GOT3 (cell line): ENCODE measurements at places on chromosomes 4 and X.
A peak's percentile ranks its signal among the peaks of the same experiment; 100 is the strongest.

DNA sequence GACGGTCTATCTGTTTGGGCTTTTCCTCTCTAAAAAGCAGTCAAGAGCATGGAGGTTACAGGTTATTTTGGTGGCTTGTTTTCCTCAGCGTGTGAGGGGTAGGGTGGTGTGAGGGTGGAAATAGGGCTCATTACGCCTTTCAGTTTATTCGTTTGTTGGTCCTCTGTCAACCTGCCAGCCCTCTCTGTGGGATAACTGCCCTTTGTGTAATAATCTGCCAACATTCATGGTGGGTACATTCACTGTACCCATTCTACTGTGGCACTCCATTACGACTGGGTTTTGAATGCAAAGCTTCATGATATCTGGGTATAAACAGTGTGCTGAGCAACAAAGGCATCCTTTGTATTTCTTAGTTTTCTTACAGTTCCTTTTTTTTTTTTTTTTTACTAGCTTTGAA, 136.4 kb downstream of the ADGRL3 start:
- DNase-seq = no peak

GRCh38 chr4:25535701-25536473, 119.8 kb upstream of the SLC34A2 start:
- DNase-seq = no peak

DNA sequence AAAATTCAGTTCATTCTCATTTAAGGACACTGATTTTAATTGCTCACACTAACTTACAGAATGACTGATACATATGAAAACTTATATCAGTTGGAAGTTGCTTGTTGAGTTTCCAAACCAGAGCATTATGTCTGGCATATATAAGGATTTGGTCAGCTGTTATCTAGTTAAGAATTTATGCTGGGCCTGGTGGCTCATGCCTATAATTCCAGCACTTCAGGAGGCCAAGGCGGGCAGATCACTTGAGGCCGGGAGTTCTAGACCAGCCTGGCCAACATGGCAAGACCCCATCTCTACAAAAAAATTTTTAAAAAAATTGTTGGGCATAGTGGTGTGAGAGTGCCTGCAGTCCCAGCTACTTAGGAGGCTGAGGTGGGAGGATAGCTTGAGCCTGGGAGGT, 73.1 kb downstream of the SPRY1 start:
- no peak for DNase-seq

GRCh38 chrX:78124307-78124706, 15.1 kb downstream of the TAF9B start:
- DNase-seq = no peak

DNA sequence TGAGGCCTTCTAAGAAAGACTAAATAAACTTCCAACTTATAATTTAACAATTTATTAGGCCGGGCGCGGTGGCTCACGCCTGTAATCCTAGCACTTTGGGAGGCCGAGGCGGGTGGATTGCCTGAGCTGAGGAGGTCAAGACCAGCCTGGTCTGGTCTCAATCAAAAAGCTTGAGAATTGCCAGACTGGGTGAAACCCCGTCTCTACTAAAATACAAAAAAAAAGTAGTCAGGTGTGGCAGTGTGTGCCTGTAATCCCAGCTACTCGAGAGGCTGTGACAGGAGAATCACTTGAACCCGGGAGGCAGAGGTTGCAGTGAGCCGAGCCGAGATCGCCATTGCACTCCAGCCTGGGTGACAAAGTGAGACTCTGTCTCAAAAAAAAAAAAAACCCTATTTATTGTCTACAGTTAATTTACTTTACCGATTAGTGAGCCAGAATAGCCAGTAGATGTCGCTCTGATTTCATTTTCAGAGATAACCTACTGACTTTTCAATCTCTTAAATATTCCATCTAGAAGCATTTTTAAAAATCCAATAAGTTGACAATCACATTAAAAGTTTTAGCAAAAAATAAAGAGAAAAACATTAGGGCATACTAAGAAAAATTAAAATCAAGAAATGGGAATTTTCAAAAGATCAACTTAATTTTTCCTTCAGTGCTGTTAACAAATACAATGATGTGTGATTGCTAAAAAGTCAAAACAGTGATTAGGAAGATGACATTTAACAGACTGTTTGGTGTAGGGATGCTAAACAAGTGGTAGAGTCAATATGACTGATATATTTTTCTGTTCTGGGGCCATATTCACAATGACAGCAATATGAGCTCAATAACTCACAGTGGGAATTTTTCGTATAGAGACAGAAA, 4.3 kb upstream of the SHROOM3 start:
- no peak for DNase-seq

DNA sequence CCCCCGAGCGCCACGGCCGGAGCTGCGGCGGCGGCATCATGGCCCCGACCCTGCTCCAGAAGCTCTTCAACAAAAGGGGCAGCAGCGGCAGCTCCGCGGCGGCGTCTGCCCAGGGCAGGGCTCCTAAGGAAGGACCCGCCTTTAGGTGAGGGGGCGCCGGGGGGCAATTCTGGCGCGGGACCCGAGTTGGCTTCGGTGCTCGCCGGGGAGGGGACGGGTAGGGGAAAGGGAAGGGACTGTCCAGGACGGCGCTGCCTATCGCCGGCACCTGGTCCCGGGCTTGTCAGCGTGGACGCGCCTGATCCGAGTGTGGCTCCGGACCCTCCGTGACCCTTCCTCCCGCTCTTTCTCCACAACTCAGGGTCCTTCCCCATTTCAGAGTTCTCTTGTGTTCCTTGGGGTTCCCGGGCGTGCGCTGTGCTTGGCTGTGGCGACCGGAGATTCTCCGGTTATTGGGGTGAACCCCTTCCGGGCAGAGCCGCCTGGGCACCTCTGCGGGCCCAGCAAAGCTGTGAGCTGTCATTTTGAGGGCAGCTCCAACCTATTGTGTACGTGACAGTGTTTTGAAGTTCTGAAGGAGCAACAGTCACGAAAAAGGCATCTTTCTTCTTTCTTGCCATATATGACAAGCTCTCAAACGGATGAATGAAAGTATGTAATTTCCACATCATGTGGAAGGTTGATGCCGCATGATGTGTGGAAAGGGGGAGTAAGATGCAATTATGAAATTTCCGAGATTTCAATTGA, 522 bp downstream of the FNIP2 start:
- DNase-seq = no peak

DNA sequence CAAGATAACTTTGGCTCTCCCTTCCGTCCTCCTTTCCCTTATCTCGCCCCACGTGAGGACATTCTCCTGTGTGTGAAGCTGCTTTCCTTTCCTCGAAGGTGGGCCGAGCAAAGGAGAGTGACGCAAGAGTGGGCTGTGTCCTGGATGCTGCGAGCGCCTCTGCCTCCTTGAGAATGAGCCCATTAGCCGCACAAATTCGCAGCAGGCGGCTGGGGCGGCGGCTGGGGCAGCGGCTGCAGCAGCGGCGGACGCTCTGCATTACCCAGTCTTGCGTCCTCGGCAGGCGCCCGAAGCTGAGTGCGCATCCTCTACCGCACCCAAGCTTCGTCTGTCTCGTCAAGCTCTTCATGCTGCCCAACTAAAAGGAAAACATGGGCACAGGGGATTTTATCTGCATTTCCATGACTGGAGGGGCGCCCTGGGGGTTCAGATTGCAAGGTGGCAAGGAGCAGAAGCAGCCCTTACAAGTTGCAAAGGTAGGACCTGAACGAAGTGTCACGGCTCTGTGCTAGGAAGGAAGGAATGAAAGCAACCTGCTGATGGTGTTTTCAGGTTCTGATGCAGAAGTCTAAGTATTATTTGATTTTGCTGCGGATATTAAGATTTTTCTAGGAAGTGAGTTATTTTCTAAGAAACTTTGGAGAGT, at the start of gene SYNPO2:
Gene SYNPO2 (plus strand): TSS at position 189 of the 646 bp plus-strand sequence. CDS start 183 bp downstream, at position 372.
- no peak for DNase-seq

DNA sequence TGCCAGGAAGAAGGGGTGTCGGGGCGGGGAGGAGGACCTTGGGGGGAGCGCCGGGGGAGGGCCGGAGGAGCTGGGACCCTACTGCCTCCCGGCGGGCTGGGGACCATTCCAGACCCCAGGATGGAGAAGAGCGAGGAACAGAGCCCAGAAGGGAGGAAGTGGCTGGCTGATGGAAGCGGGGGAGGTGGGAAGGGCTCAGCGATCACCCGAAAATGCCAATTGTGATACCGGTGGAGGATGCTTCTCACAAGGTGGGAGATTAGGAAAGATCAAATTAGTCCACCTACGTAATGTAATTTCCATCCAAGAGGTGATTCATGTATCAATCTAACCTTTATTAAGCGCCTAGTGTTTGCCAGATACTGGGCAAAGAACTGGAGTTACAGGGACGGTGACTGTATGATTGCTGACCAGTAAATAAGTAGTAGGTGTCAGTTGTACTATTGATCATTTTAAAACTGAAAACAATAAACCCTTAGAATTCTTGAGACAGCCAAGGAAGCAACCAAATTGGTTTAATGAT, 452 bp upstream of the RAI2 start:
- no peak for DNase-seq

GRCh38 chr4:133150486-133151340, 1.6 kb downstream of the PCDH10 start:
- DNase-seq = no peak

GRCh38 chr4:70838666-70839588, 763 bp downstream of the GRSF1 start:
- DNase-seq = peak; percentile 4

DNA sequence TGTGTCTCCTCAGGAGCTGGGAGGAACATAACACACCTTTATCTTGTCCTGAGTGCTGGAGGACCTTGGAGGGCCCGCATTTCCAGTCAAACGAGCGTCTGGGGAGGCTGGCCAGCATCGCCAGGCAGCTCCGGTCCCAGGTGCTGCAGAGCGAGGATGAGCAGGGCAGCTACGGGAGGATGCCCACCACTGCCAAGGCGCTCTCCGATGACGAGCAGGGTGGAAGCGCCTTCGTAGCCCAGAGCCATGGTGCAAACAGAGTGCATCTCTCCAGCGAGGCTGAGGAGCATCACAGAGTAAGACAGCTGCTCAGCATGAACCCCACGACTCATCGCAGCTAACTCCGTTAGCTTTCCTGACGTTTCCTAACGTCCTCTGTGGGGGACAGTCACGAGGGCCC, 430 bp downstream of the TRIML1 start:
- no peak for DNase-seq

- DNase-seq = no peak
These were observed 1.9 kb upstream of the SCML1 start for GRCh38 chrX:17735406-17735805.

DNA sequence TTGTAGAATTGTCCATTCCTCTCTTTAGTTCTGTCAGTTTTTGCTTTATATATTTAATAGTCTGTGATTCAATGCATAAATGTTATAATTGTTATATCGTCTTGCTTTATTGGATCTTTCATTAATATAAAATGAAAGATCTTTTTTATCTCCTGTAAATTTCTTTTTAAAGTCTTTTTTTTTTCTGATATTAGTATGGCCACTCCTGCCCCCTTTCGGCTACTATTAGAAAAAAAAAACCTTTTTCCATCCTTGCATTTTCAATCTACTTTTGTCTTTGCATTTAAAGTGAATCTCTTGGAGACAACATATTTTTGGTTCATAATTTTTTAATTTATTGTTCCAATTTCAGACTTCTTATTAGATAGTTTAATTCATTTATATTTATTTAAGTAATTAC, 677.4 kb upstream of the NDST4 start:
- DNase-seq = no peak

DNA sequence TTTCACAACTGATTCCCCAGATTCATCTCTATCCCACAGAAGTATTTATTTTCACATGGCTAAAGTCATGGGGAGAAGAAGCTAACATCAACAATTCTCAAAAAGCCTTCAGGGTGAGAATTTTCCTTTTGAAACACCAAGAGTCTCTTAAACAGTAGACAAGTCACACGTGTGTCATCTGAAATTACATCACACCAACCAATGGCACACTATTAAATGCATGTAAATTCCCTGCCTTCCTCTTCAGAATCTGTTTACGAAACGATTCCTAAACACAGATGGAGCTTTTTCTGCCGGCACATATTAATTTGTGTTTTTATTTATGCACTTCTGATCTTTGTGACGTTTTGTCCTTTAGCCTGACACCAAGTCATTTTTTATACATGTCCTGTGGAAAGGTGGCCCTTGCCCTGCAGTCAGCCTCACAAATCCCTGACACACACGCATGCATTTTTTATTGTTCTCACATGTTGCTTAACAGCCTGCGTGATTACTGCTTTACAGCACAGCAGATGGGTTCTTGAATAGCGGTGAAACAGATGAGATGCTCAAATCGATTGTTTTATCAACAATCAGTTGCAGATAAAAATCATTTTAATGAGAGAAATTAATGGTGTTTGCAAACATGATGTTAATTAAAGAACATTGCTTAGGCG, 735.9 kb upstream of the TENM3 start:
- no peak for DNase-seq
